ENCODE measurements at places on chromosomes 3 and 15.

- DNase-seq, result no peak
Observed at GRCh38 chr3:159829056-159829455, 159.6 kb upstream of the IL12A start.

- DNase-seq, result no peak
Observed at GRCh38 chr3:46506526-46506925, 8.8 kb downstream of the RTP3 start.

DNA sequence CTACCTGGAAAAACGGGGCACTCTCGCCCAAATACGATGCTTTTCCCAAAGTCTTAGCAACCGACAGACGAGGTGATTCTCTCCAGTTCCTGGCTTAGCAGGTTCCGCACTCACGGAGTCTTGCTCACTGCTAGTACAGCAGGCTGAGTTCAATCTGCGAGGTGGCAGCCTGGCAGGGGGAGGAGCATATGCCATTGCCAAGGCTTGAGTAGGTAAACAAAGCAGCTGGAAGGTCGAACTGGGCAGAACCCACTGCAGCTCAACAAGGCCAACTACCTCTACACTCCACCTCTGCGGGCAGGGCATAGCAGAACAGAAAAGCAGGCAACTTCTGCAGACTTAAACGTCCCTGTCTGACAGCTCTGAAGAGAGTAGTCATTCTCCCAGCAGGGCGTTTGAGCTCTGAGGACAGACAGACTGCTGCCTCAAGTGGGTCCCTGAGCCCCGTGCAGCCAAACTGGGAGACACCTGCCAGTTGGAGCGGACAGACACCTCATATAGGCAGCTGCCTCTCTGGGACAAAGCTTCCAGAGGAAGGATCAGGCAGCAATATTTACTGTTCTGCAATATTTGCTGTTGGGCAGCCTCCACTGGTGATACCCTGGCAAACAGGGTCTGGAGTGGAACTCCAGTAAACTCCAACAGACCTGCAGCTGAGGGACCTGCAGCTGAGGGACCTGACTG, 73.4 kb upstream of the CADM2 start:
- DNase-seq, result no peak

- DNase-seq, result no peak
Observed at GRCh38 chr15:40856746-40857145, 12.9 kb downstream of the SPINT1 start.

DNA sequence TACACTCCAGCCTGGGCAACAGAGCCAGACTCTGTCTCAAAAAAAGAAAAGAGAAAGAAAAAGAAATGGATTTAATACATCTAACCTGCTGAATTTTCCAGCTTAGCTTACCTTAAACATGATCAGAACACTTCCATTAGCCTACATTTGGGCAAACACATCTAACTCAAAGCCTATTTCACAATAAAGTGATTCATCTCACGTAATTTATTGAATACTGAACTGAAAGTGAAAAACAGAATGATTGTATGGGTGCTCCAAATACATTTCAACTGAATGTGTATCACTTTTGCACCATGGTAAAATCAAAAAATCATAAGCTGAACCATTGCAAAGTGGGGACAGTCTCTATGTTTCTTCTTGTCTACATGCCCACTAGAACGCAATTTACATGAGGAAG, 9.0 kb downstream of the PIK3R4 start:
- no peak for DNase-seq

GRCh38 chr3:112745567-112746248, 101.0 kb downstream of the CD200R1L start:
- no peak for DNase-seq

GRCh38 chr3:34102288-34102687, 303.9 kb downstream of the PDCD6IP start:
- DNase-seq, result no peak

DNA sequence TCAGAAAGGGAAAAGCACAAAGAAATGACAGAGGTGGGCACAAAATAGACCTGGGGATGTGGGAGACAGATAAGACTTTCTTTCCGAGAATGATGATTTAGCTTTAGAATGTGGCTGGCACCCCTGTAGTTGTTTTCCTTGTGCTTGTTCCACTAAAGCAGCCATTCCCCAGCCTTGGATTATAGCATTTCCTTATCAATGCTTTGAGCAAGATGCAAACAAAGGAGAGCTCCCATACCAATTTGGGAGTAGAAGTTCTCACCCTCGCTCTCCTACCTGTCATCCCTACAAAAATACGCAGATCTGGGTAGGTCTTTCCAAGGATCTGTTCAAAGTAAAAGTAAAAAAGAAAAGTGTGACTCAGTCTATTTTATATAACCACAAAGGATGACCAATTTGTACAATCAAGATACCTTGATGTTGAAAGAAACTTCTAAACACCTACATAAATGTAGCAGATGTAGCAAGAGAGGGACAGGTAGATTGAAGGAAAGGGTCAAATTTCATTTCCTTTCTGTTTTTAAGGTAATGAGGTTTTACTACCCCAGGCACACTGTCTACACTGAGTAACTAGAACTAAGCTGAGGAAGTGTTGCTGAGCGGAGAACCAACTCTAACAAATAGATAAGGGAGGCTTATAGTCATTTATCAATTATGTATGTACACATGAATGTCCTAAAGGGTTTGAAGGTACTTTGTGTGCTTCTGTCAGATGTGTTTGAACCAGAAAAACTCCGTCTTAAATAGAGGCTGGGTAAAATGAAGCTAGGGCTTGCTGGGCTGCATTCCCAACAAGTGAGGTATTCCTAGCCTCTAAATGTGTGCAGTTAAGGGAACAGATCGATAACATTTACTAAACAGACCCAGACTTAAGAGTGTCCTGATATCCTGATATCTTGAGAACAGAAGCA, 91.1 kb upstream of the LRRN1 start:
- no peak for DNase-seq

GRCh38 chr15:68695061-68695595, 116.3 kb downstream of the CORO2B start:
- peak; percentile 43 for DNase-seq

GRCh38 chr15:86327230-86327865, 247.7 kb downstream of the AGBL1 start:
- no peak for DNase-seq

GRCh38 chr3:66302288-66302687, 81.5 kb downstream of the SLC25A26 start:
- DNase-seq, result no peak

DNA sequence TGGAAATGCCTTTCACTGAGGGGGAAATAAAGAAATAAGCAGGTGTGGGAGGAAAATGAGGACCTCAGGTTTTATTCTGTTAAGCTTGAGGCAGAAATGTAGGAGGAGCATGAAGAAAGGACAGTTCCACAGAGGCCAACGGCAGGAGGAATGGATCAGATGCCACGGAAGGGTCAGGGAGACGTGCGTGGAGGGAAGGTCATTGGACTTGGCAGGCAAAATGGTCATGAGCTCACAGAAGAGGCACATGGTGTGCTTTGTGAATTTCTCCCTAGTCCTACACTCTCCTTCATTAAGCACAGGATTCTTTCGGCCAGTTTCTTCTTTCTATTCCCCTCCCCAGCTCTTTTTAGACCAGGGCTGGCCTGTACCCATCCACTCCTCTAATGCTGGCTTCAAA, 32.5 kb upstream of the THSD4 start:
- DNase-seq, result no peak

DNA sequence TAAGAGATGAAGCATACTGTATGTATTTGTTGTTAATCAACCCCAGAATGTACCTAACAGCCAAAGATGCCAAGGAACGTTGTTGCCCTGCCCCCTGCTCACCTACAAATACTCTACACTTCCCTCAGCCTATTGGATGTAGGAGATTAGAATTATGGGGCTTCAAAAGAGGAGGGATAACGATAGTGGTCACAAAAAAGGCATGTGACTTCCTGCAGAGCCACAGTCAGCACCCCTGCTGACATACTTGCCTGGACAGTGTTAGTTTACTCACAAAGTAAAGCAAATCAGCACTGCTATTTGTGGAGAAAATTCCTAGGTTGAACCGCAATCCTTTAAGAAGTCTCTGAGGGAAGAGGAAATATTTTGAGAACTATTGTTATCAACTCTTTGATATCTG, 37.9 kb downstream of the PARP15 start:
- no peak for DNase-seq

GRCh38 chr15:76809412-76810103, 95.6 kb downstream of the SCAPER start:
- no peak for DNase-seq

GRCh38 chr3:67848299-67848698, 193.9 kb upstream of the SUCLG2 start:
- no peak for DNase-seq

GRCh38 chr15:101000271-101000681, 81.1 kb downstream of the LRRK1 start:
- DNase-seq, result no peak

DNA sequence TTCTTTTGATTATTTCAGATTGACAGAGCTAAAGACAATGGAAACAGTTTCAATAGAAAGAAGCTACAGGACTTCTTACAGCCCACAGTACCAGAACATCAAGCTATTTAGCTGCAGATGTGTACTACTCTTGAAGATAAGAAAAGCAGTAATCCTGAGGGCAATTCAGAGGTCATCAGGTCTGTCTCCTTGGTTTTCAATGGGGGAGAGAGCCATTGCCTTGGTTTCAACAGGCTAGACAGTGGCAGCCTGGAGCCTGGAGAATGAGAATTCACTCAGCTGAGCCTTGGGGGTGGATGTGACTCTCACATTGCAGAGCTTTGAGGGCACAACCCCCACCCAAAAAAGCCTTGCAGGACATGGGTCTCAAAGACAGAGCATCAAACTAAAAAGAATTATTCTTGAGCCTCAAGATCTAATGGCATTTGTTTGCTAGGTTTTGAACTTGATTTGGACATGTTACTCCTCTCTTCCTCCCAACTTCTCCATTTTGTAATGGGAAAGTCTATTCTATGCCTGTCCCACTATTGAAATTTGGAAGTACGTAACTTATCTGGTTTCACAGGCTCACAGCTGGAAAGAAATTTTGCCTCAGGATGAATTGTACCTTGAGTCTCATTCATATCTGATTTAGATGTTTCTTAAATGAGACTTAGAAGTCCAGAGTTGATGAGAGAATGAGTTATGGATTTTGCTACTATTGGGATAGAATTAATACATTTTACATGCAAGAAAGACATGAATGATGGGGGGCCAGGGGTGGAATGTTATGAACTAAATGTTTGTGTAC, 36.9 kb downstream of the PLSCR1 start:
- DNase-seq, result no peak

GRCh38 chr15:29986946-29987345, 95.8 kb upstream of the GOLGA8J start:
- no peak for DNase-seq

- DNase-seq, result no peak
Observed at GRCh38 chr3:139728414-139728813, 50.6 kb upstream of the NMNAT3 start.

DNA sequence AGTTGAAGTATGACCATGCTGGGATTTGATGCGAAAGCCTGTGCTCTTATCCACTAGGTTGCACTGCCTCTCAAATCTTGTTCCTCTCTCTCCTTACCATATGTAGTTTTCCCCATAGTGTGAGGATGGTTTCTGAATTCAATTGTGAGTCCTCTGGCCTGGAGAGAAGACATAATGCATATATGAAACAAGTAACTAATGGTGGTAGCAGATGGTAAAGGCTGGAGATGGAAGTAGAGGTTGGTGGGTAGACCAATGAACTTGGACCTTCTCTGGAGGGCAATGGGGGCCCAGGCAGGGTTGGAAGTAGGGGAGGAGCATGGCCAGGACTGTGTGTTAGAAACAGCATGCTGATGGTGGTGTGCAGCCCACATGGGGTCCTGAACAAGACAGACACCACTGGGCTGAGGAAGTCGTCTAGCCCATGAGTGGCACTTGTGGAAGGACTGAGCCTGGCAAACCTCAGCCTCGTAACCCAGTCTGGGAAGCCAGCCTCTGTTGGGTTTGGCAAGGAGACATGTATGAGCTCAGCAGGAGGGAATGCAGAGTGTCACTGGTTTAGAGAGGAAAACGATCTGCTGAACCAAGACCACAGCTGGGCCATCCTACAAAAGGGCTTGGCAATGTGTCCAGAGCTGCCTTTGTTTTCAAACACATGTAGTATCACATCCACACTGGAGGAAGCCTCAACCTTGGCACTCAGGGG, 18.5 kb upstream of the LMCD1 start:
- DNase-seq, result no peak

DNA sequence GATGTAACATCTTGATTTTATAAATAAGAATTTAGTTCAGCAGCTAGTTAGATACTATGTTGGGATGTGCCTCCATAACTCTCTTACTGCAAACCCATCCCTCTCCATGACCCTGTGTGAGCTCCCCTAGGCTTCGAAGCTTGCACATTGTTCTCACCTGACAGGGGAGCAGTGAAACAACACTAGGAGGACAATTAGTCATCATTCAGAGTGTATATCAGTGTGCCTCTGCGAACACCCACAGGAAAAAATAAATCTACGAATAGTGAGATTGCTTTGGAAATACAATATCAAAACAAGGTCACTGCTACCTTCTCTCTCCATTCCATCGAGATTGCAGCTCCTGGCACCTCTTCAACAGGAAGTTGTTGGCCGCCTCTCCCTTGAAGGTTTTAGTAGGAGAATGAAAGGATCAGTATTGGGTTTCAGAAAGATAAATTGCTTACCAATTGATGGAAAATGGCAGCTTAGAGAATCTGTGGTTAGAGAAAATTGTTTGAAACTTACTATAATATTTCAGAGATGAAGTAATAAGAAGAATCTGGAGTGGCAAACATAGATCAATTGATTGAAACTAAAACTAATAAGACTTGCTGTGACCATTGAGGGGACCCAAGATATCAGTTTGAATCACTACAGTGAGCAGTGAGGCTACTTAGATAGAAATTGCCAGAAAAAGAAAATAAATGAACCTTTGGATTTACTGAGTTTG, 103.2 kb downstream of the CHL1 start:
- no peak for DNase-seq

GRCh38 chr3:123384256-123384655, 64.6 kb downstream of the ADCY5 start:
- no peak for DNase-seq

GRCh38 chr3:32089476-32089875, 16.9 kb upstream of the GPD1L start:
- DNase-seq, result no peak
